ENCODE measurements at places on chromosomes 6 and 20.

- DNase-seq, result no peak
Observed at GRCh38 chr6:150201772-150202329, 59.0 kb downstream of the PPP1R14C start.

DNA sequence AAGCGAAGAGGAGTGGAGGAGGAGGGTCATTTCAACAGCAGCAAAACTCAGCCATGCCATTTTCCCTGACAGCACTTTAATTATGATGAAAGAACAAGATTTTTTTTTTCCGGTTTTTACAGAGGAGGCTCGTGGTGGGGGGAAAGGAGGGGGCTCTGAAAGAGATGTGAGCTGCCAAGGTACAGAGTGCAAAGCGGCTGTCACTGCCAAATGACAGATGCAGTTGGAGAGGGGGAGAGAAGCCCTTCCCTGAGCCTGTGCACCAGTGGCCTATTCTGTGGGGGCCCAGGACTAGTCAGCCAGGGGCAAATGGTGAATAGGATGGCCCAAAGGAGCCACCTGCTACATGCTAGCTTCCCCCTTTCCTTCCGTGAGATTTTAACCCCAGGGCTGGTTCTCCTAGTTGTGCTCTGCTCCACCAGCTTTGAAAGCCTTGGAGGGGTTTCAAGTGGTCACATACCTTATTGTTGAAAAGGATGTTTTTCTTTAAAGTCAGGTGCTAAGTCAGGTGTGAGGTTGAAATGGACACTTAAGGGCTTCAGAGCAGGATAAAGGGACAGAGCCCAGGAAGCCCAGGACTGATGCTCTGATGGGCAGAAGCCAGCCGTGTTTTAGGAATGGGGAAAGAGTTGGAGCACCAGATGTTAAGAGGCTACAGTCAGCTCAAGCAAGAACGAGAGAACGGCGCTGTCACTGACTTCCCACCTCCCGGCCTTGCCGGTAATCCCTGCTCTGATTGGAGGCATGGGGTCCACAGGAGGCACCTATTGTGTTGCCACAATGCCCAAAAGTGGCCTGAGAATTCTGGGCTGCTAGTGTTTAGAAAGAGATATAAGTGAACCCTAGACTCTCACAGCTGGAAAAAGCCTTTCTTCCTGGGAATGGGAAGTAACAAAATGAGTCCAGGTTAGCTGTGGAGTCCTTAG is 24.8 kb downstream of the GNAS start:
- no peak for DNase-seq

DNA sequence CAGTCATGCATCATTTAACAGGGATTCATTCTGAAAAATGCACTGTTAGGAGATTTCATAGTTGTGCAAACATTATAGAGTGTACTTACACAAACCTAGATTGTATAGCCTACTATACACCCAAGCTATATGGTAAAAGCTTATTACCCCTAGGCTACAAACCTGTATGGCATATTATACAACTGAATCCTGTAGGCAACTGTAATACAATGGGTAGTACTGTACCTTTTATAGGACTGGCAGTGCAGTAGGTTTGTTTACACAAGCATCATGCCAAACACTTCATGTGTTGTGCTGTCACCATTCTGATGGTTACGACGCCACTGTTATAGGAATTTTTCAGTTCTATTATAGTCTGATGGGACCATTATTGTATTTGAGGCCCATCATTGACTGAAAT is 39.3 kb upstream of the KHDC1 start:
- DNase-seq, result no peak

DNA sequence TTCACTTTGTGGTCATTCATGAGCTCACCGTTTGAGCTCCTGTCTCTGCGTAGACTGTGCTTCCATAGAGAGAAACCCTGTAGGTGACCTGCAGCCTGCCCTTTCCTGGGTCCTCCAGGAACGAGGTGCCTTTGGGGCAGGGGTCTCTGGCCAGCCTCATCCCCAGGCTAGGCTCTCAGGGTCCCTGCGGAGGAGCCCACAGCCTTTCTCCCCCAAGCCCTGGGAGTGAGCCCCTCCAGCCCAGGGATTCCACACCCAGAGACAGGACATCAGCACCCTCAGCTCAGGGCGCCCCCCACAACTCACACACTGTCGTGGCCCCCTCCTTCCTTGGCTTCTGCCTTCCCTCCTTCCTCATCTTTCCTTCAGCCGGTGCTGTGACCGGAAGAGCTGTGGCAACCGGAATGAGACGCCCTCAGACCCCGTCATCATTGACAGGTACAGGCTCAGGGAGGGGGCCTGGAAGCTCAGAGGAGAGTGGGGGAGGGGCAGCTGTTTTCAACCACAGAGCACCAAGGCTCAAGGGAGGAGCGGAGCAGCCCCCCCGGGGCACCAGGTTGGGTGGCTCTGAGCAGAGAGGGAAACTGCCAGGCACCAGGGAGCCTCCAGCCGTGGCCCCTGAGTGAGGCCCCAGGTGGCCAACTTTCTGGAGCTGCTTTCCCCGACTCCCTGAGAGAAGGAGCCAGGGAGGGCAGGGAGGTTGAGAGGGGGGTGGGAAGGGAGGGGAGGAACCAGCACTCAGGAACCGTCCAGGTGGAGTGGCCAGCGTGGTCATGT is 16.8 kb downstream of the EBF4 start:
- no peak for DNase-seq

DNA sequence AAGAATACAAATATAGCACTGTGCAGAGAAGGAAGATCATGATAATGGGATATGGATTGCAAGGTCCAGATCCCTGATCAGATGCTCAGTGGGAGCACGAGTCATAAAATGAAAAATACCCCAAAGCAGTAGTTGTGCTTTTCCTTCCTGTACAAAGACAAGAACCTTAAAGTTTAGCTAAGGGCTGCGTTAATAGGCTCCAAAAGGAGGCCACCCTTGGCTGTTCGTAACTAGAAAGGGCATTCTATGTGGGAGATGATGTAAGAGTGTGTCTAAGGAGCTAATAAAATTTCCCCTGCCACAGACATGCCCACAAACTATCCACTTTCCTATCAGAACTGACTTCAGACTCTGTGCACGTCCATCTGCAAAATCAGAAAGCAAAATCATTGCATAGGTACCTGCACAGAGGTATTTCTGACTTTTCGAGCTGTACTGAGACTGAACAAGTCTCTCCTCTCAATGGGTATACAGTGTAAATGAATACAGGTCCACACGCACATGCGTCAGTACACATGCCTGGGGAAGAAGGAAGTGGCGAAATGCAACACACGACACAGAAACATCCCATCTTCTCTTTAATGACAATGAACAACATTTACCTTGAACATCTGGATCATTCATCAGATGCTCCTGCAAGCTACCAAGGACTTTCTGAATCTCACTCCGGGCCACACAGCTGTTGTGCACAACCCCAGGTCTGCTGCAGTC is 16.9 kb upstream of the ANKRD60 start:
- no peak for DNase-seq

DNA sequence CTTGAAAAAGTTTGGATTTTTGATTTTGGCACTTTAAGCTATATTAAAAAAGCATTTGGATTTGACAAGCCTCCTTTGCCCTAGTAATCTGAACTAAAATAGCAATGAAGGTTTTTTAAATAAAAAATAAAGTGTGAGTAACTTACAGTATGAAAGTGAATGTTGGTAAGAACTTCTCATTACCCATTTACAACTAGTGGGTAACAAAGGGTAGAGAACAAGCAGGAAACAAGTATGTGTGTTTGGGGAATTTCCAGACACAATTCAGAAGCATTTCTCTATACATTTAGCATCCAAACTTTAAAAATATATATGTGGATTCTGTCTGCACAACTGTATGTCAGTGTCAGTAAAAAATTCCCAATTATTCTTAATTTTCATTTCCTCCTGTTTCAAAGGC is 2.9 kb downstream of the TMEM30A start:
- DNase-seq, result no peak

DNA sequence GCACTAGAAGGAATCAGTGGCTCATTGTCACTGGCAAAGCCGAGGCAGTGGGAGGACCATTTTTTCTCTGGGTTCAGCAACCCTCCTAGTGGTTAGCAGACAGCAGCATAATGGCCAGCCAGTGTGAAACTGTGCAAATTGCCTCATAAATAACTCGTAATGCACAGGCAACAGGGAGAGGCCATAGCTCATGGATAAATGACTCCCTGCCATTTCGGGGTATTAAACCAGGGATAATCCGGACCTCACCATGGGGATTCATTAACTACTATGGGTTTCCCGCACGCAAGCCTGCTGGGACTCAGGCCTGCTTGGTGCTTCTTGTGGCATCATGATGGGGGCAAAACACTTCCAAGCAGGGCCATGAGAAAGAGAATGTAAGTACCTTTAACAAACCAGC is 158.2 kb upstream of the CHD6 start:
- DNase-seq, result no peak

- no peak for DNase-seq
Observed at GRCh38 chr6:153511896-153512496, 380.9 kb upstream of the RGS17 start.

- no peak for DNase-seq
Observed at GRCh38 chr6:138681627-138682026, 91.9 kb upstream of the CCDC28A start.

All from head of caudate nucleus (tissue), 42 donors.